ENCODE measurements at places on chromosomes 3 and 15. TPM values are rescaled to one million over a fixed set of nuclear protein-coding genes. Genes with fewer than 3 reads are reported as not detected.
A peak's percentile ranks its signal among the peaks of the same experiment; 100 is the strongest.

DNA sequence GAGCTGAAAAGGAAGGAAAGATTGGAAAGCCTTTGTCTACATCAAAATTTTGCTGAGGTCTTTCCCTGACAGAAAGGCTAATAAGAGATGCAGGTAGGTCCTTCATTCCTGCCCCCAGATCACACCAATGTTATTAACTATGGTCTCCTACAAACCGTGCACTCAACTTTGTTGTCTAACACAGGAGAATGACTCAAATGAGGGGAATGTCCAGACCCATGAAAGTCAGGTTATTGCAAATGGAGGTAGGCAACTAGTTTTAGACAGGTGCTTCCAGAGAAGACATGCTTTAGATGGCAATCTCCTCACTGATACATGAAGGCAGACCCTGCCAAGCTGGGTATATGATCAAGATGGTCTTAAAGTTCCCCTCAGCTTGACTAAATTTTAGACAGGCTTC, 51.0 kb downstream of the NFKBIZ start:
- no peak for DNase-seq

GRCh38 chr3:38454178-38454883, 641 bp downstream of the ACVR2B start:
- DNase-seq: peak; percentile 35

DNA sequence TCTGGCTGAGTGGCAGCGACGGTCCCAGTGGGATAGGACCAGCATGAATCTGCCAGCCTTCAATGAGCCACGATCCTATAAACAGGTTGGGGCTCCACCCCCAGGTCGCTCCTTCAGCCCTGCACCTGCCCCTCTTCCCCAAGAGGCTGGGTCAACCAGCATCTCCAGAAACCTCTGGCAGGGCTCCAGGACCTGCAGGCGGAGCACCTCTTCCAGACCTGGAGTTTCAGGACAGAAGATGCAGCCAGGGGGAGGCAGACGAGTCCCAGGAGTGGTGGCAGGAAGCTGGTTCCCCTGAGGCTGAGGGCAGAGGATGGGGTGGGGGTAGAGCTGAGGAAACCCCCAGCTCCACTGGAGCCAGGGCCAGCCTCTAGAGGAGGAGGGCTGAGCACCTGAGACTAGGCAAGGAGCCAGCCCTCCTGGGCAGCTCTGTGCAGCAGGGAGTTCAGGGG, at the start of gene PLA2G4D:
PLA2G4D (minus strand) TSS at position 51 of the 452 bp plus-strand sequence. CDS start 103 bp downstream, outside the sequence.
- no peak for DNase-seq

- no peak for DNase-seq
These were observed 678 bp downstream of the SEMA7A start for GRCh38 chr15:74432968-74433591.

GRCh38 chr3:195258449-195259153, 12.4 kb downstream of the XXYLT1 start:
- DNase-seq: no peak

- no peak for DNase-seq
These were observed 9.5 kb downstream of the PDE8A start for GRCh38 chr15:84991014-84991712.

- DNase-seq: no peak
These were observed 21.1 kb downstream of the GCNT3 start for GRCh38 chr15:59632714-59633113.

The LRRC31 gene
- total RNA-seq: not detected

The TEX55 gene
- not detected for total RNA-seq

The ACSBG1 gene
- total RNA-seq: 0.29 TPM

The GOLGA8T gene
- total RNA-seq: 1.4 TPM

The DPPA2 gene
- not detected for total RNA-seq

Measured in left cardiac atrium (tissue), 4 donors.